ENCODE measurements at places on chromosomes 1 and 21. TPM values are rescaled to one million over a fixed set of nuclear protein-coding genes. Genes with fewer than 3 reads are reported as not detected.

MPC2 gene
- 57.7 TPM for polyA plus RNA-seq

DNA sequence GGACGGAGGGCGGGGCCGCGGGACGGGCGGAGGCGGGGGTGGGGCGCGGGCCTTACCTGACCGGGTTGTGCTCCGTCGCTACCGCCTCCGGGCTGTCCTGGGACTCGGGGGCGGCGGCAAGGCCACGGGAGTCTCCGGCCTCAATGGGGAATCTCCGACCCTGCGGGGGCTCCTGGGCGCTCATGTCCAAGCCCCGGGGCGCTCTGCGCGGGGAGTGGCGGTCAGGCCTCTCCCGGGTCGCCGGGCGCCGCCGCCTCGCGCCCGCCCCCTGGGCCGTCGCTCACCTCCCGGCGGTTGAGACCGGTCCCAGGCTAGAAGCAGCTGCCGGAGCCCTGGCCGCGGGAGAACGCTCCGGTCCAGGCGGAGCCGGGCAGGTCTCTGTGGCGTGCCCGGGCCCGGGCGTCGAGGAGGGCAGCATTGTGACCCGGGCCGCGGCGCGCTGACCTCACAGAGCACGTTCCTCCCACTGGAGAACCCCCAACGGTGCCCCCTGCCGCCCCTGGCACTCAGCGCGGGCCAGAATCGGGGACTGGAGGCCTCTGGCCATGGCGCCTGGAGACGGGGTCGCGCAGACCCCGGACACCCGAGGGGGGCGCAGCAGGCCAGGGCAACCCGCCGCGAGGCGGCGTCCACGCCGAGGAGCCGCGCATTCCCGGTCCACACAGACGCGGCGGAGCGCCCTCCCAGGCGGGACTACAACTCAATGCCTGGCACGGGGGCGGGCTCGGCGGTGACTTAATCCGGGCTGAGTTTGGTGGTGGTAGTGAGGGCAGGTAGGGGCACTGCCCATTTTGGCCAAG, 411 bp downstream of the FAM229A start:
- peak; percentile 72 for DNase-seq

GRCh38 chr1:154614901-154615300, 6.9 kb upstream of the ADAR start:
- DNase-seq = no peak

DNA sequence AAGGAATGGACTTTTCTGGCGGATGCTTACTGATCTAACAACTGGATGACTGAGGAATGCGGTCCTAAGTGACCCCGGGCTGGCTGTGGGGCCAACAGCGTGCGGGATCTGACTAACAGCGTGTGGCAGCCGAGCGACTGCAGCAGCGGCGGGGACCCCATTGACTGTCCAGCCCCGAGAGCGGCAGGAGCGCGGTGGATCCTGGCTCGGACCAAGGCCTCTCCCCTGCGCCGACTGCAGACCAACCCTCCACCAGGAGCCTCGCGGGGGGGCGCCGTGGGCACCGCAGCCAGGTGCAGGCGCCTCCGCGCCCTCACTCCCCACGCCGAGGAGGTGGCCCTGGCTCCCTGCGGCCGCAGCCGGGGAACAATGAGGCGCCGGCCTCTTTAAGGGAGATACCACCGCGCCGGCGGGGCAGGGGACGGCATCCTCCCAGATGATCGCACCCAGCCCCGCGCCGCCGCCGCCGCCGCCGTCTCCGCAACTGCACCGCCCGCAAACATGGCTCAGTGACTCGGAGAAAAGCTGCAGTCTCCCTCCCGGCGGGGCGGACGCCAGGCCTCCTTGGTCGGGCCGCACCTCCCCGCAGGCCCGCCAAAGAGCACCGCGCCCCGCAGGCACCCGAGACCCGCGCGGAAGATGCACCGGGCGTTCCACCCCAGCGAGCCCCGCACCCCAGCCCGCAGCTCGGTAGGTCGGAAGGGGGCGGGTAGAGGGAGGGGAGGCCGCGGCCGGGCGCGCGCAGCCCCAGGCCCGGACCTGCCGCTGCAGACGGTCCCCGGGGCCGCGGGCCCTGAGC, 694 bp upstream of the PDIK1L start:
- peak; percentile 68 for DNase-seq

- DNase-seq = no peak
Observed at GRCh38 chr1:206878456-206878855, 13.0 kb downstream of the IL20 start.

DNA sequence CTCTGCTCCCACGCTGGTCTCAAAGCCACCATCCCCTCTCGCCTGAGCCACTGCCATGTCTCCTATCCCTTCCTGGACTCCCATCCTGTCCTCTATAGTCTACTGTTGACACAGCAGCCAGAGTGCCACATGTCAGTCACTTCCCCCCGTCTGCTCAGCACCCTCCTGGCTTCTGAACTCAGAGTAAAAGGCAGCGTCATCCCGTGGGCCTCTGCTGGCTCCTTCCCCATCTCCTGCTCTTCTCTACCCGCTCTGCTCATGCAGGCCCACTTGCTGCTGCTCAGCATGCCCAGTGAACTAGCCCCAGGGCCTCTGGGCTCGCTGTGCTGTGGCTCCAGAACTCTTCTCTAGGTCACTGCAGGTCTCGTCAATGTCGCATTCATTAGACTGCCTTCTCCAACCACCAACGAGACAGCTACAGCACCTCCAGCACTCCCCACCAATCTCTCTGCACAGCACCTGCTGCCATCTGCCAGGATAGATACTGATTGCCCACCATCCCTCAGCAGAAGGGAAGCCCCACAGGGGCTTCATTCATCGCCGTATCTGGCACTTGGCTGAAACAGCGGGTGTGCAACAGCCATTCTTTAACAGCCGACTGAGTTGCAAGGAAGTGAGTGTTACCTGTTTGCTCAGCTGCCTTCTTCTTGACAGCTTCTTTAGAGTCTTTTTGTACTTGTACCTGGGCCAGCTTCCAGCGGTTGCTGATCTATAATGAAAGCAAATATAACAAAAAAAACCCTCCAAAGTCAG, 11.8 kb upstream of the SRM start:
- no peak for DNase-seq

GRCh38 chr21:32320726-32321125, 22.1 kb downstream of the MRAP start:
- DNase-seq = no peak

DNA sequence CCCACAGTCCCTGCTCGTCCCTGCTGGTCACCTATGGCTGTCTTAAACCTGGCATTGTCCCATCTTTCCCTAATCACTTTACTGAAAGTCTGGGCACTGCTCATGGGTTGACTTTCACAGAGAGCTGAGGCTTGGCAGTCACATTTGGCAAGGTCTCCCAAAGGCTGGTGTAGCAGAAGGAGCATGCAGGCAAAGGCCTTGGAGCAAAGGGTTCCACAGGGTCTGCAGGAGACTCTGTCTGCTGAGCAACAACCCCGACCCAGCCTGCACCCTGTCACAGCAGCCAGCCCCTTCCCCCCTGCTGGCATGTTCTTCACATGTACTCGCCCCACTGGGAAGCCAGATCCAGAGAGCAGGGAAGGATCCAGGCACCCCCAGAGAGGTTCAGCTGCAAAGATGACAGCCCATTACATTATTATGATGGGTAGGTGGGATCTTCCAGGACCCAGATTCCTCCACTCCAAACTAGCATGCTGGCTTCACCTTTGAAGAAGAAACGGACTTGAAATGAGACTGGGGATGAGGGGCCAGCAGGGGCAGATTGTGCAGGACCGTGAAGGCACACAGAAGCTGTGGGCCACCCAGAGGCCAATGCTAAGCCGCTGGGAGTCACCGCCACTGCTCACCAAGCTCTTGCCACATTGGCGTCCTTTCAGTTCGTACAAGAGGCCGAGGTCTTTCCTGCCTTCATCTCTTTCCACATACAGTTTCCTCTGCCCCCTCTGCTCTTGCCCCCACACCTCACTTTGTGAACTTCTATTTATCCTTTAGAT, 14.2 kb upstream of the TMEM125 start:
- no peak for DNase-seq

Measured in right lung (tissue), 10 donors.